ENCODE measurements at places on chromosomes 1 and 21.
A peak's percentile ranks its signal among the peaks of the same experiment; 100 is the strongest.

DNA sequence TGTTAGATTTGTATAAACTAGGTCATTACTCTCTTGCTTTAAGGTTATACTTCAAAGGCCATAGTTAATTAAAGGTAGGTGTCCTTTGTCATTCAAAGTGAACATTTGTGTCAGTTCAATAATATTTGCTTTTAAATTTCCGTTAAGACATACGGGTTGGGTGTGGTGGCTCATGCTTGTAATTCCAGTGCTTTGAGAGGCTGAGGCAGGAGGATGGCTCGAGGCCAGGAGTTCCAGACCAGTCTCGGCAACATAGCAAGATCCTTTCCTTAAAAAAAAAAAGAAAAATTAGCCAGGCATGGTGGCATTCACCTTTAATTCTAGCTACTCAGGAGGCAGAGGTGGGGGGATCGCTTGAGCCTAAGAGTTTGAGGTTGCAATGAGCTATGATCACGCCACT, 80.4 kb downstream of the KIF26B start:
- DNase-seq = no peak

DNA sequence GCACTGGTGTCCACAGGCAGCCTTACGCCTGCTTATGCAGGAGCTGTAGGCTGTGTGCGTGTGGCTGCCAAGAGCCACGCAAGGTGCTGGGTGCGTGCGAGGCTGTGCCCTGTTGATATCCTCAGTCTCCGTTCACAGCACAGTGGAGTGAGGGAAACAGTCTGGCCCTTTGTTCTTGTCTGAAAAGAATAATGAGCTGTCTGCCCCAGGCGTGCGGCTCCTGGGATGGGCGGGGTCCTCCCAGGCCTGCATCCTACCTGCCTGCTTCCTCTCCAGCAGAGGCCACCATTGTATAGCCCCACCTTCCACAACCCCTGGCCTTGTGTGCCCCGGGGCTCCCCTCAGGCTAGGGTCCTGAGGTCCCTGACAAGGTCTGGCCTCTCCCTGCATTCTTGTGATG, 47.0 kb upstream of the KDM4A start:
- DNase-seq = no peak

DNA sequence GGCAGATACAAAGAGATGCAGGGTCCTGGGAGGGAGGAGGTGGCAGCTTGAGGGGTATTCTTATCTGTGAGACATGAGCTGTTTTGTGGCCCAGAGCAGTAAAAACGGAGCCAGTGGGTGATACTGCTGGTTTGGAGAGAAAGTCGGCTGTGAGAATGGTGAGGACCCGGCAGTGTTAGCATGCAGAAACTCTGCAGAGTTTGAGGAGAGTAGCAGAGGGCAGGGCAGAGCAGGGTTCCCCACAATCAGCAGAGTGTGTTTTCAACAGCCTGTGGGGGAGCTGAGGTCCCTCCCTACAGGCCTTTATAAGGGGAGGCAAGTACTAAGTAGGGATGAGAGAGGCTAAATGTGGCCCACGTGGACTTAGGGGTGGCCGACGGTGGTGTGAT, 423 bp downstream of the SLAMF8 start:
- no peak for DNase-seq

GRCh38 chr1:10795276-10796021, 997 bp downstream of the CASZ1 start:
- DNase-seq = no peak

DNA sequence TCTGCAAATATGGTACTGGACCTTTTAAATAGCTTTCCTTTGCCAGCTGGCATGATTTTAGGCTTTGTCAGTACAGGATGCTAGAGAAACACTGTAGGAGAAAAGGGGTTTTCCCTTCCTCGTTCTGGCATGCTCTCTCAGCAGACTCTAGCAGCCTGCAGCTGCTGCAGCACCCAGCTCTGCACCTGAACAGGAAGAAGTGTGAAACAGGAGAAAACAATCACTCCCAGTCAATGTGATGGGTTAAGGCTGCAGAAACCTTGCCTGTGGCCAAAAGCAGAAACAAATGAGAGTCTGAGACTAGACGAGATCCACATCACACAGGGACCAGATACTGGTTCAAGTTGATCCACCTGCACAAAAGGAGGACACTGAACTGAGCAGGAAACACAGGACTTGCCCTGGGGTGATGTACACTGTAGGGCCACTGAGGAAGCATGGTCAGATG, 21.2 kb downstream of the OVGP1 start:
- peak; percentile 14 for DNase-seq

- DNase-seq = peak; percentile 5
These were observed 70.0 kb downstream of the PLD5 start for GRCh38 chr1:242454262-242455051.

DNA sequence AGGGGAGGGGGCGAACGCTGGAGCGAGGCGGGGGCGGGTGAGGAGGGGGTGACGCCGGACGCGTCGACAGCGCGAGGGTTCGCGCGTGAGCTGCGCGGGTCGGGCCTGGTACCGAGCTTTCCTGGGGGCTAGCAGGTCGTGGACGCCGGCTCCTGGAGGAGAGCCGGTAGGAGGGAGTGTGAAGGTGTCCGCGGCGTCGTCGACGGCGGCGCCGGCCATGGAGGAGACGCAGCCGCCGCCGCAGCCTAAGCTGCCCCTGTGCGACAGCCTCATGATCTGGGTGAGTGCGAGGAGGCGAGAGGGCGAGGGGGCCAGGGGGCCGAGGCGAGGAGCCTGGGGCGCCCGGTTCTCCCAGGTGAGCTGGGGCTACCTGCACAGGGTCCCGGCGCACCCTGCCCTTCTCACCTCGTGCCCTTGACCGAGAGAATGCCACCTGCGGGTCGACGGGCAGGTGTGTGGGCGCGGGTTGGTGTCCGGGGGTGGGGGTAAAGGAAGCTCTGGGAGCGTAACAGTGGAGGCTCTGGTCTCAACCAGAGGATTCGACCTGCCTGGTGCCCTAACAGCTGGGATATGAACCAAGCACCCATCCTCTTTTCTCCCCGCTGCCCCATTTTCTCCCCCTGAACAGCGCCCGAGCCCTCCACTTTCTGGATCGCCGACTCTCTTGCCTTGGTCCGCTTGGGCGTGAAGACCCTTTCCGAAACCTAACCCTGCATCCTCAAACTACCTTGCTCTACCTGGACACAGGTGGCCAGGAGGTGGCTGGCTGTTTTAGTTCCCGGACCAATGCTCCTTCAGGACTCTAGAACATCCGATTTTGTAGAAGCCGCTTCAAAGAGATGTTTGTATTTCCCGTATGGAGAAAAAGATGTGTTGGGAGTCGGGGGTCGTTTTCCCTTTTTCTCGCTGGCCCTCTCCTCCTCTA, at the start of gene HOOK1:
HOOK1 (plus strand) TSS at position 49 of the 925 bp plus-strand sequence; CDS start at position 218, 169 bp downstream.
- no peak for DNase-seq

DNA sequence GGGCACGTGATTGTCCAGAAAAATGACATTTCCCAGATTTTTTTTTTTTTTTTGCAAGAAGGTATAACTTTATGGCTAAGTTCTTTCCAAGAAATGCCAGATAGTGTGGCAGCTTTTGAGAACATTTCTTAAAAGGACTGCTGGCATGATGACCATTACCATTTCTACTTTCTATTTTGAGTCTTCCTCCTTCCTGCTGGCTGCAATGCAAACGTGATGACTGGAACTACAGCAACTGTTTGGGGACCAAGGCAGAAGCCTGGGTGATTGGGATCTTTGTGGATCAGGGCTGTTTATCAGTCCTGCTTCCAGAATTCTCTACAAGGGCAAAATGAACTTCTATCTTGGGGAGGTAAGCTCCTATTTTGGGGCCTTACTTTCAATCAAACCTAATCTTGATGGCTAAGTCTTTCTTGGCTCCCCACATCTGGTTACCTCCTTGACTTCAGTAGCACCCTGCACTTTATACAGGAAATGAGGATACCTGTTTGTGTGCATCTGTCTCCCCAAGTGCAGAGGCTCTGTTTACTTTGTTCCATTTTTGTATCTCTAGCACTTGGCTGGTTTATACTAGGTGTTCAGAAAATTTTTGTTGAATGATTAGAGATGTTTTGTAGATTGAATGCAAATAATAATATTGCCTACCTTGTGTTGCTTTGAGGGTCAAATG, 3.7 kb upstream of the DDX20 start:
- DNase-seq = no peak

- no peak for DNase-seq
These were observed 38.1 kb downstream of the MIGA1 start for GRCh38 chr1:77817368-77818209.

DNA sequence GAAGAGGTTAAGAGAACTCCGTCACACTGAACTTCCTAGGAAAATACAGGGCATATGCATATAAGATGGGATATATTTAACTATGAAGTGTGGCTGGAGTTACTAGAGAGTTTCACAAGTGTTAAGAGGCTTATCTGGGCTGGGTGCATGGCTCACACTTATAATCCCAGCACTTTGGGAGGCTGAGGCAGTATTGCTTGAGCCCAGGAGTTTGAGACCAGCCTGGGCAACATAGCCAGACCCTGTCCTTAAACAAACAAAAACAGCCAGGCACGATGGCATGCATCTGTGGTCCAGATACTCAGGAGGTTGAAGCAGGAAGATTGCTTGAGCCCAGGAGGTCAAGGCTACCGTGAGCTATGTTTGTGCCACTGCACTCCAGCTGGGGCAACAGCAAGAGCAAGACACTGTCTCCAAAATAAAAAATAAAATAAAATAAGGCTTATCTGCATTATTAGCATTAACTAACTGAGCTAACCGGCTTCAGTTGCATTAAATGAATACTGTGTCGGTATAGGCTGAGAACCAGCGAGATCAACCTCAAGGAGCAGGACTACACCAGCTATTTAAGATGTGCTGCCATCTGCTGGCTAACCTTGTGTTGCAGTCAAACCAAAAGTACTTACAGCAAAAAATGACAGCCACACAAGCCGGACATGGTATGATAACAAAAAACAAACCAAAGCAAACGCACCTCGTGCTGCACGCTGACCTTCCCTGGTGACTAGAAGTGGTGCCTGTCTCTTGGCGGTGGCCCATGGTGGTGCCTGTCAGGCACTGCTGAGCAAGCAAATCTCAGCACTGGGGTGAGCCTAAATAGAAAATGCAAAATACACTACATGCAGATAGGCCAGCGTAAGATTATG, 19.7 kb upstream of the RBBP5 start:
- DNase-seq = peak; percentile 69

DNA sequence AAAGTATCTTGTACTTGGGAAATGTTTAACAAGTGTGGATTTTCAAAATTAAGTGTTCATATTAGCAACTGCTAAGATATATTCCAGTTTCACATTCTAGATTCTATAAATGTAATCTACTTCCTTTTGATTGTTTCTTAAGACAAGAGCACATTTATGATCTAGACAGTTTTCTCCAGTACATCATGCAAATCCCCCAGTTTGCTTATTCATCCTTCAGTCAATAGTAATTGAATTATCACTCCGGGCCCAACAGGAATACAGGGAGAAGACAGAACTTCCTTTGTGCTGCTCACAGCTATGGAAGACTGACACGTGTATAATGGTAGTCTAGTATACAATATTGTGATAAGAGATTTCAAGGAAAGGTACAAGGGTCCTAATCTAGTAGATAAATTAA, 14.5 kb downstream of the PLA2G4A start:
- DNase-seq = no peak

- DNase-seq = no peak
These were observed 46.9 kb downstream of the SKI start for GRCh38 chr1:2274929-2275475.

- no peak for DNase-seq
These were observed 38.9 kb downstream of the YY1AP1 start for GRCh38 chr1:155649676-155650075.

DNA sequence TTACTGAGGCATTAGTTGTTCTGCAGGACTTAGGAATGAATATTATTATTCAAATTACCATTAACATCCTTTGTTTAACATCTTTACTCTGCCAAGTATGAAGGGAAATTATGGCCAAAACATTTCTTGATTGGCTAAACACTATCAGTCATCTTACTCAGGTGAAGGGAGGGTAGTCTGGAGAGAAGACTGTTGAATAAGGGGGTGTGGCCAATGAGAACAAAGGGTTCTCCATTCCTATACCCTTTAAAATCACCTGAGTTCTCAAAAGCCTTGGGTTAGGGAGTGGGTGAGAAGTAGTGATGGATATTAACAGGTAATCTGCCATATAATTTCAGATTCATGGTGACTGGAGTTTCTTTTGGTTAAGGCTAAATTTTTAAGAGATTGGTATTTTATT, 19.3 kb downstream of the CRYZL1 start:
- DNase-seq = no peak

- no peak for DNase-seq
These were observed 9.1 kb upstream of the EFHD2 start for GRCh38 chr1:15400627-15401026.

DNA sequence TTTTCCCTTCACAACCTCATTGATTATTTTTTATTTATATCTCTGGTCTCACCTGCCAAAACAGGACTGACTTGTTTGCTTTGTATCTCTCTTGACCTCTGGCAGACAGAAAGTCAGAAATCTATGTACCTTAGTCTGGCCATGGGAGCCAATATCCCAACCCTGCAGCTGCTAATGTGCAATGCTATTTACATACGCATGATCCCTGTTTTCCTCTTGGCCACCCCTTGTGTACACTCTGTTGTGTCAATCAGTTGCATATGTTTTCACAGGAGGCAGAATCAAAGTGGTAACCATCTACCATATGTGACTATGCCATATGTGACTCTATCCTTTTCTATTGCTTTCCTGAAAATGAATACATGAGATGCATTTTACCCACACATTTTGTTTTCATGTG, 688.8 kb downstream of the PLA2G4A start:
- DNase-seq = no peak

DNA sequence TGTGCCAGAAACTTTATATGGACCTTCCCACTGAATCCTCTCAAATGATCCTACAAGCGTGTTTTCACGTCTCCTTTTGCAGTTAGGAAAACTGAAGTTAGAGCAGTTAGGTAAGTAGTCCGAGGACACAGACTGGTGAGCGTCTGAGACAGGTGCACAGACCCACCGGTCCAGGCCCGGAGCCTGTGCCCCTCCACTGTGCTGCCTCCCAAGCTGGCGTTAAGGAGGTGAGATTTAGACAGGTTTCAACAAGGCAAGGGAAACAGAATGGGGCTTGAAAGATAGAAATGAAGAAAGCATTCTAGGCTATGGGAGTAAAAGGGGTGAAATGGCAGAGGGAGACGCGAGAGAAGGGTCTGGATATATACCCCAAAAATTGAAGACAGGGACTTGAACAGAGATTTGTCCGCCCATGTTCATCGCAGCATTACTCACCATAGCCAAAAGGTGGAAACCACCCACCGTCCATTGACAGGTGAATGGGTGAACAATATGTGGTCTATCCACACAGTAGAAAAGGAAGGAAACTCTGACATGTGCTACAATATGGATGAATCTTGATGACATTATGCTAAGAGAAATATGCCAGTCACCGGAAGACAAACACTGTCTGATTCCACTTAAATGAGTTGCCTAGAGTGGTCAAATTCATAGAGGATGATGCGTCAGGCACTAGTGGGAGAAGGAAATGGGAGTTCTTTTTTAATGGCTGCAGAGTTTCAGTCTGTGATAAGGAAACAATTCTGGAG, 15.7 kb upstream of the PKP1 start:
- no peak for DNase-seq

DNA sequence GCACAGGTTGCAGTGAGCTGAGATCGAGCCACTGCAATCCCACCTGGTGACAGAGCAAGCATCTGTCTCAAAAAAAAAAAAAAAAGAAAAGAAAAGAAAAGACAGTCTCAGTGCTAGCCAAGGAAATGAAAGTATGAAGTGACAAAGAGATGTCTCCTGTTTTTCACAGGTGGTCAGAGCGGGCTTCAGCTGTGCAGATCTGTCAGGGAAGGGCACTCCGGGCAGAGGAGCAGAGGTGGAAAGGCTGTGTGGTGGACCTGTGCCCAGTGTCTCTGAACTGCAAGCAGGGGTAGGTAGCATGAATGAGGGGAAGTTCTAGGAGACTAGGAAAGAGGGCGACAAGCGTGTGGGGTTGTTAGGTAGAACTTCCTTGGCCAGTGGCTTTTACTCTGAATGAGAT, 67.5 kb downstream of the CD247 start:
- no peak for DNase-seq
